ENCODE measurements at places on chromosomes 2 and 18.

- no peak for DNase-seq
Observed at GRCh38 chr2:37459095-37459981, 114.9 kb downstream of the QPCT start.

- DNase-seq, result no peak
Observed at GRCh38 chr2:9390151-9390850, 33.0 kb downstream of the ITGB1BP1 start.

DNA sequence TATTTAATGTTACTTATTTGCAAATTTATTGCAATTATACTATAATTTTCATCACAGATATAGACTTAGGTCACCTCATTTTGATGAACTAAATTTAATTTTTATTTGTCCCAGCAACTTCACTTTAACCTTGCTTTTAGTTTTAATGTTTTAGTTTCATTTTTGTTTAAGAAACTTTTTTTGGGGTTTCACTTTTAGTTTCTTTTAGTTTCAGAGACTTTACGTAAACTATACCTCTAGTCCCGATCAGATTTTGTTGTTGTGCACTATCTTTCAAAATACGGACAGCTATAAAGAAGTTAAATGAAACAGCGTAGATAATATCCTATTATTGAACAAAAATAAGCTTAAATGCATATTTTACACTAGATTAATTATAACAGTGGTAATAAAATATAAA lies 460.5 kb downstream of the ERBB4 start:
- no peak for DNase-seq

GRCh38 chr2:47009253-47009767 lies 93.7 kb upstream of the MCFD2 start:
- DNase-seq, result no peak

GRCh38 chr2:105470979-105471378 lies 72.1 kb upstream of the FHL2 start:
- no peak for DNase-seq

- DNase-seq, result no peak
Observed at GRCh38 chr18:6328621-6329010, 86.1 kb downstream of the L3MBTL4 start.

GRCh38 chr2:28452534-28453081 lies 43.3 kb upstream of the PLB1 start:
- DNase-seq, result peak; percentile 38

DNA sequence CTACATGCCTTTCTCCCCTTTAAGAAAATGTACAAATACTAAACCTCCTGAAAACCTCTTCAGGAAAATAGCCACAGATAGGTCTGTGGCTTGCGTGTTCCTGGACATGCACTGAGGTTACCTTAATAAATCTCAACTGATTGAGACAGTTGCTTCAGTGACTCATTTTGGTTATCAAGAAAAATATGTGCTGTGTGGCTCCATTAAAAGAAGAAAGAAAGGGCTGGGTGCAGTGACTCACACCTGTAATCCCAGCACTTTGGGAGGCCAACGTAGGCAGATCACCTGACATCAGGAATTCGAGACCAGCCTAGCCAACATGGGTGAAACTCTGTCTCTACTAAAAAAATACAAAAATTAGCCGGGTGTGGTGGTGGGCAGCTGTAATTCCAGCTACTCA lies 27.1 kb downstream of the CREG2 start:
- DNase-seq, result no peak

Measured in activated naive CD4-positive, alpha-beta T cell (primary cell).